ENCODE measurements at places on chromosomes 2 and 18.
A peak's percentile ranks its signal among the peaks of the same experiment; 100 is the strongest.

GRCh38 chr2:170550501-170550900 is 164.6 kb upstream of the SP5 start:
- DNase-seq, result no peak

DNA sequence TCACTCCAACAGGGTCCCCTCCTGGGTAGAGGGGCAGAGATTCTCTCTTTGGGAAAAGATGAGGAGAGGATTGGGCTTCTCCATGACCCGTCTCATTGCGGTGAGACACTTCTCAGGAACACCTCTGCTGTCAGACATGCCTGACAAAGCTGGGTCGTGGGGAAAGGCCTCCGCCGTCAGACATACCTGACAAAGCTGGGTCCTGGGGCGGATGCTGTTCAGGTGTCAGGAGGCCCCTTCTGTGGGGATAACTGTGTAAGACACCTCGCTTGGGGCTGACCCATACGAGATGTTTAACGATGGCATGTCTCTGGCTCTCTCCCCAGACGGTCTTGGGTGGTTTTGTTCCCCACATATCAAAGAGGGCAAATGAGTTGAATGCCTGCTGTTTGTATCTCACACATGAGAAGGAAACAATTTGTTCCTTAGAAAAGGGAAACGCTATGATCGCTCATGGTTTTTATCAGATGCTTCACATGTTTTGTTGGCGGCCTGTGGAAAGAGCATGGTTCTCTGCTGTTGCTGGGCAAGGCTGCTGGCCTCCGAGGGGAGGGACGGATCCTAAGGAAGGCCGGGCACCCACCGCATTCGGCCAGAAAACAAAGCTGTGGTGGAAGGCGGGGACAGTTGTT is 40.8 kb upstream of the PXDN start:
- no peak for DNase-seq

DNA sequence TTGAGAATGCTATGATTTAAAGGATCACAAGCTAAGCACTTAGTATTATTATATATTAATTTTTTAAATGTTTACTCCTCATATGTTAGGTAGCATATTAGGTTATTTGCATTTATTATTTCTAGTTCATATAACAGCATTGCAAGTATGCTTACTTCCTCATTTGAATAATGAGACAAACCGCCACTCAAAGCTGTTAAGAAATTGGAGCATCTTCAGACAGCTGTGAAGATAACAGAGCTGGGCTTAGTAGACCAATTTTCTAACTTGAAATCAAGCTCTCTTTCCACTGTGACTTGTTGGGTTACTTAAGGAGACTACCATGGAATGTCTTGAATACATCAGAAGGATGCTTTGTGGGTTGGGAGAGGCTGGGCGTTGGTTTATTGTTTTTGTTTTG is 139.3 kb downstream of the ASXL3 start:
- no peak for DNase-seq

DNA sequence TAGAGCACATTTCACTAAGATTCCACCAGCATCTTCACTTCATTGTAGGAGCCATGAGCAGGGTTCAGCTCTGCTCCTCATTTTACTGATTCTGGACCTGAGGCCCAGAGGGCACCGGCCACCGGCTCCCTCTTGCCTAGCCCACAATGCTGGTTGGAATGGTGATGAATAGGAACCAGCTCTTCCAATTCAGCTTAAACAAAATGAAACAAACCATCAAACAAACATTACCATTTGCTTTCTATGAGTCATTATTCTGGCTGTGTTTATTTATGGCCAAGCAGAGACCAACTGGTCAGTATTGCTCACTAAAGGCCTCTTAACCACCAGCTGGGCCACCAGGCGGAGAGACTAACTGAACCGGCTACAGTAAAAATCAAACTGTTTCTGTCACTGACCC is 176.7 kb downstream of the MTX2 start:
- DNase-seq, result no peak

DNA sequence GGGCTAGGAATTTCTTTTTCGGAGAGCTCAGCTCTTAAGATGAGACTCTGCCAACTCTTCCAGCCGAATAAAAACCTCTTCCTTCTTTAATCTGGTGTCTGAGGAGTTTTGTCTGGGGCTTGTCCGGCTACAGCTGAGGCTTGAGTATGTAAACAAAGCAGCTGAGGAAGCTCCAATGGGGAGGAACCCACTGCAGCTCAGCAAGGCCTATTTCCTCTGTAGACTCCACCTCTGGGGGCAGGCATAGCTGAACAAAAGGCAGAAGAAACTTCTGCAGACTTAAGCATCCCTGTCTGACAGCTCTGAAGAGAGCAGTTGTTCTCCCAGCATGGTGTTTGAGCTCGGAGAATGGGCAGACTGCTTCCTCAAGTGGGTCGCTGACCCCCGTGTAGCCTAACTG is 838.7 kb downstream of the CCDC85A start:
- DNase-seq, result no peak

DNA sequence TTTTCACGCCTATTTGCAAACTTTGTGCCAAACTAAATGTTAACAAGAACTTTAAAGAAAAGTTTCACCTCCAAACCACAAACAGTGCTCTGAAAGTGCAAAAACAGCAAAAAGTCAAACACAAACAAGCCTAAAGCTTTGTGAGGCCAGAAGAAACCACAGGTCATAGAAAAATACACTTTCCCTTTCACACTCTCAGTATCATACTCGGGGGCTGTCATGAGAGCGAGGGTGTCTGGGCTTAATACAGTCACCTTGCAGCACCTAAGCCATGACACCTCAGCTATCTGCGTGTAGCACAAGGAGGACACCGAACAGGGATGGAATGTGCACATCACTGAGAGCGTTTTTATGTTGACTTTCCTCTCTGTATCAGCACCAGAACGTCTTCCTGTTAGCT is 26.6 kb upstream of the SEH1L start:
- no peak for DNase-seq

DNA sequence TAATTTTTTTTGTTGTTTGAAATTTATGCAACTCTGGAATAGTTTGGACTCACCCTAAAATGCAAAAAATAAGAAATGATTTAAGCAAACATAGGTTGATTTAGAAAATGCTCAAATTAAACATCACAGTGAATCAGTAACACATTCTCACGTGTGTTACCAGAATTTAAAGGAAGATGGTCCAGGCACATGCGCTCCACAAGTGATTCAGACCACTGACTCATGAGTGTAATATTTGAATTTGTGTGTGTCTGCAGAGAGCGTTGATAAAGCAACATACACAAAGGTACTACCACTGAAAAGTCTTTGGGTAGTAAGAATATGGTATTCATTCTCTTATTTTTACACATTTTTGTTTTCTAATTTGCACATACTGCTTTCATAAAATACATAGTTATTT is 7.9 kb downstream of the SS18 start:
- no peak for DNase-seq

- no peak for DNase-seq
Observed at GRCh38 chr2:19320813-19321212, 37.6 kb downstream of the OSR1 start.

DNA sequence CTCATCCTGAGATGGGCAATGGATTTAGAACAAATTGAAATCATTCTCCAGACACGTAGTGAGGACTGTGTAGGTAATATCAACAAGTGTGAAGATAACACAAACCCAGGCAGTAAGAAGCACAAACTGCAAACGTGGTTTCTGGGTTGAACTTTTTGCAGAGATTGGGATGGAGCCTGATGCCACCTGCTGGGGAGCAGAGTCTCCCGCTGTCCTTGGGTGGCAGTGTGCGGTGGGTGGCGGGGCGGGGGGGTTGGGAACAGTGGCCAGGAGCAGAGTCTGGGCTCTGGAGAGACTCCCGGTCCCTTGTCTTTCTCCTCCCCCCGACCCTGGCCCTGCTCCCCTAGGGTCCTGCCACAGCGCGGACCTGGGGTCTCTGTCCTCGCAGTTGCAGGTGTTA is 19.5 kb downstream of the TRAF3IP1 start:
- no peak for DNase-seq

DNA sequence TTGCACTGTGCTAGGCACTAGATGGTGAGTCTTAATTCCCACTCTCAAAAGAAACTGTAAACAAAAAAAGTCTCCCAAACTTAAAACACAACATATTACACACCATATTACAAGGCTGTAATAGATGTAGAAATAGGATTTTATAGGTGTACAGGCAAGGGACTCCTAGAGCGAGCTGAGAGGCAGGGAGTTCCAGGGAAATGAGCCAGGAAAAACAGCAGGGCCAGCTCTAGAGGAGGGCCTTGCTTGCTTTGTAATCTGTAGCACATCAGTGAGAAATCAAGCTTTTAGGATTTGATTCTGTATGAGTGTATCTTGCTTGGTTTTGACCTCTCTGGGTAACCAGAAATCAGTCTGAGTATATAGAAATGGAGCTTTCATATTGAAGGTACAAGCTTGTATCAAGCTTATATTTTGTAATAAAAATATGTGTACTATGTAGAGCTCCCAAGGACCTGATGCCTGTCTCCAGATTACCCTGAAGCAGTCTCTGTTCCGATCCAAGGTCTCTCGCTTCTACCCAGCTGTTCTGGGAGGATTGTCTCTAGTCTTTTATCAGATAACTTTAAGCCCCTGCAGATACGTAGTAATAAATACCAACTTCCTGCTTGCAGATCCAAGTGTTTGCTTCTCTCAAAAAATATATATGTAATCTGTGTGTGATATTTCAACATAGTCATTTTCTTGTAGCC is 73.0 kb downstream of the MYO1B start:
- DNase-seq, result no peak

DNA sequence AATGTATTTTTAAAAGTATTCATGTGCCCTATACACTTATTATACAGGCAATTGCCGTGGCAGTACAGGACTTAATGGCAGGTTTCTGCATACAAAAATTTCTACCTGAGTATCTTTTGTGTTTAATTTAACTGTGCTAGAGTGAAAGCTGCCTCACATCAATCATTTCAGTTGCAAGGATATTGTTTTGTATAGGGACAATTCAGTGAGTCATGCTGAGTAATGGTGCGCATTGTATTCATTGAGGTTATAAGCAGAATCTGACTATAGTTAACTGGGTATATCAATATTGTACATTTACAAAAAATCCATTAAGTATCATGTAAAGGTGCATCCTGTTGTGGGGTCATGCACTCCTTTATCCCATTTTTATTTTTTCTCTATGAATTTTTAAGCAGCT is 121.5 kb downstream of the GCA start:
- DNase-seq, result no peak

GRCh38 chr18:77107292-77107691 is 25.3 kb downstream of the MBP start:
- DNase-seq, result no peak

DNA sequence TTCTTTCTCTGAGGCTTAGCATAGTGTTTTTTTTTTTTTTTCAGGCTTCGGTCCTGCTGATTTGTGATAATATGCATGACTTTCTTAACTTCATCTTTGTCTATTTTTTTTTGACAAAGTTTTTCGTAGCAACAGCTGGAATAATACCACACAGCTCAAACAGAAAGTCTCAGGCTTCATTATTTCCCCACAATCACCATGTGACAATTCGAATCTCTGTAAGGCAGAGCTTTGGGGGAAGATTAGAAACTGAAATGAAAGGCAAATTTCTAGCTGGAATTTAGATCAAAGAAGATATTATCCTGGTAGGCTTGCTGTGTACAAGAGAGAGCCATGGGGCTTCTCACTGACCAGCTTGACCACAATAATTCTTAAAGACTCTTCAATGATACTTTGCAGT is 12.2 kb upstream of the CD28 start:
- no peak for DNase-seq

DNA sequence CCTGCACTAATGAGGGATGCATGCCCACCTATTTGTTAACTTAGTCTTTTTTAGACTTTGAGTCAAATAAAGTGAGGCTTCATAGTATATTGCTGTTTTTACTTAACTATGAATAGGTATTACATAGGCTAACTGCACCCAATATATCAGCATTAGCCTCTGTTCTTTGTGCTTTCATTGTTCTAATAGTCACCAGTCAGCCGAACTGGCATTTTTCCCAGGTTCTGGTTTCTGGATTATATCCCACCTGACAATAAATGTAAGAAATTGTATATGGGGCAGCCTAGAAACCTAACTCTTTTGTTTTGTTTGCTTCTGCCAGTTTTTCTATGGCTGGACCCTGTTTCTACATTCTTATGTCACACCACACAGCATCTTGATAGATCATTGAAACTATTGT is 1672.4 kb upstream of the LRRTM1 start:
- DNase-seq, result no peak

- no peak for DNase-seq
Observed at GRCh38 chr2:10981941-10982431, 70.3 kb downstream of the KCNF1 start.

- DNase-seq, result peak; percentile 21
Observed at GRCh38 chr2:97742381-97742847, 29.0 kb downstream of the ZAP70 start.

- DNase-seq, result no peak
Observed at GRCh38 chr2:152421521-152422370, 86.8 kb downstream of the FMNL2 start.

DNA sequence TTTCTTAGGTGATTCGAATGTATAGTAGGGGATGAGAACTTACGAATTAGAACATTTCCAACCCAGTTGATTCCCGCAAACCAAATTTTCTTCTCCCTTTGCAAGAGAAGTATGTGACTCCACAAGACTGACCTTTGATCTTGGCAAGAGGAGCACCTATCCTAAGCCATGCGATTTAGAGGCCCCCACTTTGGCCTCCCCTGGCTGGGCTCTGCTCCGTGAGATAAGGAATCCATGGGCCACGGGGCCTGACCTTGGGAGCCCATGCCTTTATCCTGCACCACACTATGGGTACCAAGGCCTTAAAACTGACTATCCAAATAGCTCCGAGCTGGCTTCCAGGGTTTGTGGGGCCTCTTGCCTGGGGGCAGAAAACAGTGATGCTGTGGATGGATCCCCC is 135.8 kb downstream of the LRRTM1 start:
- DNase-seq, result no peak

- DNase-seq, result no peak
Observed at GRCh38 chr18:9884090-9884489, 1.7 kb upstream of the TXNDC2 start.

DNA sequence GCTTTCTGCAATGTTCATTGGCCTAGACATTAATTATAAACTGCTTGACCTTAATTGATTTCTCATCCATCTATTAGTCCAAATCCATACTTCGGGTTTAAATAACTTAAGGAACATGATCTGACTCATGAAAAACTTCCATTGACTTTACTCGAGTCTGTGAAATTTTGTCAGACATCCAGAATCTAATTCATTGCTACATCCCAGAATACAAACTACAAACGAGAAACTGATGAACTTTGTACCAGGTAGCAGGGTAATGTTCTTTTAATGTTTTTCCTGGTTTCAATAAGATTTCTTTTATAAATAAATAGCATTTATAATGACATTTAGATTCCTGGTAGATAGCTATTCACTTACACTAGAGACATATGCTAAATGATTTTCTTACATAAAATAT is 36.0 kb upstream of the IKZF2 start:
- no peak for DNase-seq

DNA sequence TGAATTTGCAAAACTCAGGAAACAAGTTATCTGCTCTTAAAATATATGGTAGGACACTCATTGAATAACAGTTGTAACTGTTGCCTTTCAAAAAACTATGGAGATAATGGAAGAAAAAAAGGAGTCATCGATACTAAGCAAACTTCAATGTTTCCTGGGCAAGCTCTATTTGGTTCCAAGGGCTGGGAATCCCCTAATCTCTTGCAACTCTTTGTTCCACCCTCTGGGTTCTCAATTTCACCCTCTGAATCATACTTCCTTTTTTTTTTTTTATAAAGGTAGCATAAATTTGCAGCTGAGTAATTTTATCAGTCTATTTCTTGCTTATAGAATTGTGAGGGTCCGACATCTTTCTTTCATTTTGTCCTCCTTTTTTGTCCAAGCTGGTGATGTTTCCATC is 36.7 kb downstream of the SLC9A4 start:
- DNase-seq, result no peak

GRCh38 chr2:160609346-160609745 is 115.7 kb upstream of the RBMS1 start:
- DNase-seq, result no peak
